Stimulated activated naive CD8-positive, alpha-beta T cell treated with anti-CD3 and anti-CD28 coated beads, Interleukin-15, Interleukin-2, amounts not matched to agents 100 U/mL and 50 U/mL, for 24 hours (primary cell): ENCODE measurements at places on chromosomes 11 and 22.

DNA sequence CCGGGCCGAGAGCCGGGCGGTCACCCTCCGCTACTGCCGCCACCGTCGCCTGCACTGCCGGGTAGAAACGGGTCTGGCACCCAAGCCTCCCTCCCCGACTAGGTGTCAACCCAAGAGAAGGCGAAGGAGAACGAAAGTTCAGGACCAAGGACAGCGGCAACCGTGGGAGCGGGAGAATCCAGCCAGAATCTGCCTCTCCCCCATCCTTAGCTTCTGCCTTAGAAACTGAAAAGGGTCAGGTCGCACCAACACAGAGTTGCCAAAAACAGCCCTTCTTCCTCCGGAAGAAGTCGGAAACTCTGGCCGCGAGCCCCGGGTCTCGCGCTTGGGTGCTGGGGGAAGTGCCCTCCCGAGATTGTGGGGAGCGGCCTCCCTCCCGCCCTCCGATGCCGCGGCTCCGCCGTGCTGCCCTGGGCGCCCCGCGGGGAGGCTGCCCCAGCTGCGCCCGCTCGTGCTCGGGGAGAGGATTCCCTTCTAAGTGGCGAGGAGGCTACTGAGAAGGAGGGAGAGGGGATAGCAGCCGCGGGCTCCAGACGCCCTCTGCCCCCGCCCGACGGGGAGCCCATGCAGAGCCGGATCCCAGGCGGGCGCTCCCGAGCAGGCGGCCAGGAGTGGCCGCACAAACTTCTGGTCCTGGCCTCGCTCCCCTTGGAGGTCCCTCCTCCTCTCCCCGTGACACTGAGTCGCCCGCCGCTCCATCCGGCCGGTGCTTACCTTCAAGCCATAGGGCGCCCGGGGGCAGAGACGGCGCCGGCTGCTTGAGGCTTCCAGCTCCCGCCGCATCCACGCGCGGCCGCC is 637 bp downstream of the DRD2 start:
- DNase-seq = peak; percentile 69

DNA sequence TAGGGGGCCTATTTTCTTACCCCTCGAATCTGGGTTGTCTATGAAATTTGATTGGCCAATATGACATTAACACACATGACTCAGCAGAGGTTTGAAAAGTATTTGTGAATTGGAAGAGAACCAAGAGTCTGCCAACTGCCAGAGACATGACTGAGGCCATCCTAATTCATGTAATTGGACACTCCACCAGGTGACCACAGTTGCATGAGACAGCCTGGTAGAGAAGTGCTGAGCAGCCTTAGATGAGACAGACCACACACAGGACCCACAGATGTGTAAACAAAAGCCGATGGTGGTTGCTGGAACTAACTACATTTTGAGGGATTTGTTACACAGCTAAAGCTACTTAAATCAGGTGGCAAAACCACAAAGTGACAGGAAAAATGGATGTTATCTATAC is 855 bp upstream of the MS4A5 start:
- no peak for DNase-seq

DNA sequence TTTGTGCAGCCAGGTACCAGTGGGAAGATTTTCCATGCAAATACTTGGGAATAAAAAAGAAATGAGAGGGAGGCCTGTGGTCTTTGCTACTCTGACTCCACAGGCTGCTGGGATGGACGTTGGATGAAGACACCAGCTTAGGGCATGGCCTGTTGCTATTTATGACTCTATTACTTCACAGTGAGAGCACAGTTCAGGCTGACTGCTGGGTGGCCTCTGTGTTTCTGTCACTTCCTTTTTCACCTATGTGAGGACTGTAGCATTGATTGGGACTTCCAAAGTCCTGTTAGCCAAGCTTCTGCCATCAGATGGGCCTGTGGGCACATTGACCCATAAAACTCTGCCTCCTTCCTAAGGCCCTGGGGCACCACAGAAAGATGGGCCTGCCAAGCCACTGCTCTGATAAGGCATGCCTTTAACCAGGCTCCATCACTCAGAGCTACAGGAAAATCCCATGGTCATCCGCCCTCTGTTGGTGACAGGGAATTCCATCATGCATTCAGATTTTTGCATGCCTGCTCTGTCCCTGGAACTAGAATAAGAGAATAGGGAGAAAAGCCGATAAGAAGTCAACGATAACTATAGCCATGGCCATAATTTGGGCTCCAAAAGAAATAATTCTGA is 64.6 kb downstream of the KCNJ1 start:
- DNase-seq = no peak

GRCh38 chr11:57111619-57112018 is 70.1 kb upstream of the LRRC55 start:
- DNase-seq = no peak

GRCh38 chr22:50112151-50113118 is 22.6 kb downstream of the MOV10L1 start:
- peak; percentile 48 for DNase-seq

DNA sequence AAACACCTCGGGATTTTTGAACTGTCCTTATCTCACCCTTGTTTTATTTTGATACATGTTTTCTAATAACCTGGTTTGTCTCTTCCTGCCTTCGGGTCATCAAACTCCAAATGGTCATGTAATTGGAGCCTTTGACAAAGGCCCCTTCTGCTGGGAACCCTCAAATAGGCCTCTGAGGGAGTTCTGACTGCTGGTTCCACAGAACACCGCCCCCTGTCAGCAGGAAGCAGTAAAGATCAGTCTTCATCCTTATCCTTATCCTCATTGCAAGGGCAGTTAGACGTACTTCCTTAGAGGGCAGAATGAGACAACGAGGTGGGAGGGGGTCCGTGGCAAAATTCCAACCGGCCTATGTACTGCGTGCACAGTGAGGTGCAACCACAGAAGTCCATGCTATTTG is 12.1 kb downstream of the TRIM51 start:
- no peak for DNase-seq

GRCh38 chr22:36419177-36419911 is 31.6 kb upstream of the MYH9 start:
- DNase-seq = no peak

- DNase-seq = peak; percentile 3
These were observed 48.5 kb downstream of the SVIP start for GRCh38 chr11:22780952-22781593.

DNA sequence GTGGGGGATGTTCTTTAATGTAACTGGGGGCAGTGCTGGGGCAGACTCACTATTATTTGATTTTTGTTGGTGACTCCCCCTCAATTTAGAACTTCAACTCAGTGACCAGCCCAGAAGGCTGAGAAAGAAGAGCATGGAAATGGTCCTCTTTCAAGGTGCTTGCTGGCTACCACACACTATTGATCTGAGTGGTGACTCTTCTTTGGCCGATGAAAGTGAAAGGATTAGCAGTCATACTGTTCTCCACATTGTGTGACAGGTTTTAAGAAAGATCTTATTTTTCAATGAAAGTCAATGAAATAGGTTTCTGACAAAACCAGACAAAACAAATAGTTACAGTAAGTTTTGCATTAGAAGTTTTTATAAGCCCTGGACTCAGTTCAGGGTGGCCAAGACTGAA is 29.9 kb downstream of the NLRP14 start:
- DNase-seq = no peak

DNA sequence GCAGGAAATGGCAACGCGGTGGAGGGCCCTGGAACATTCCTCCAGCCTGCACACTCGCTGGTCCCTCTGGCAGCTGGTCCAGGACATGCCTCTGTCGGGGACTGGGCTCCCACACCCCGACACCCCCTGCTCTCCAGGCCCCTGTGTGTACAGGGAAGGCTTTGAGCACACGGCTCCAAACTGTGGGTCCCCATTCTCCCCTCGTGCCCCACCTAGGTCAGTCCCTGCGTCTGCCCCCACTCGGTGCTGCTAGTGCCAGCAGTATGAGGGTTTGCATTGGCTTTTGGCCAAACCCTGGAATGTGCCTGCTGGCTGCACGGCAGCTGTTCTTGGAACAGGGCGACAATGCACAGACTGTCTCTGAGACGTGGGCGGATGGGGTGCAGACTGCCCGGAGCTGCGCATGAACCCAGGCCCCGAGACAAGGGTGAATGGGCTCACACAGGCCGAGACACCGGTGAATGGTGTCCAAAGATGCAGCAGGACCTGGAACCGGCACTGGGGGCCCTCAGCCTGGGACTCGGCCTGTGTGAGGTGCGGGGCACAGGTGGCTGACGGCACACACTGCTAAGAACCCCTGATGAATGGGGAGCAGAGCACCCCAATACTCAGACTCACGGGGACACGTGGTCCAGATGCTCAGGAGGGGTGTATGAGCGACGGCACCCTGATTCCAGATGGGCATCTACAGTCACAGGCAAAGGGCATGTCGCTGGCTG is 7.5 kb upstream of the SYT8 start:
- DNase-seq = no peak

DNA sequence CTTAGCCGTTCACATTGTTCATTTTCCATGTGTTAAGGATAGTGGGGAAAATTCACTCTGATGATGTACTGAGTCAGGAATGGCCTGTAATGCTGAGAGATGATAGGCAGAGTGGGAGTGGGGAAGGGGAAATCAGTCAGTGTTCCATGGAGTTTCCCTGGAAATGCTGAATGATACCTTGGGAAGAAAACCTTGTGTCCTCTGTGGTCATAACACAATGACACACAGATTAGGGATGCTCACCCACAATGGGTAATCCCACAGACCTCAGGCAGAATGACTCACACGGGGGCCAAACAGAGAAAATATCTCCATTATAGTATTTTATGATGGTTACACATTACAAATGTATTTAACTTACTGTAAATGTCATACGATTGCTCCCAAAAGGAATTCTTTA is 118.0 kb downstream of the SNX19 start:
- DNase-seq = no peak

DNA sequence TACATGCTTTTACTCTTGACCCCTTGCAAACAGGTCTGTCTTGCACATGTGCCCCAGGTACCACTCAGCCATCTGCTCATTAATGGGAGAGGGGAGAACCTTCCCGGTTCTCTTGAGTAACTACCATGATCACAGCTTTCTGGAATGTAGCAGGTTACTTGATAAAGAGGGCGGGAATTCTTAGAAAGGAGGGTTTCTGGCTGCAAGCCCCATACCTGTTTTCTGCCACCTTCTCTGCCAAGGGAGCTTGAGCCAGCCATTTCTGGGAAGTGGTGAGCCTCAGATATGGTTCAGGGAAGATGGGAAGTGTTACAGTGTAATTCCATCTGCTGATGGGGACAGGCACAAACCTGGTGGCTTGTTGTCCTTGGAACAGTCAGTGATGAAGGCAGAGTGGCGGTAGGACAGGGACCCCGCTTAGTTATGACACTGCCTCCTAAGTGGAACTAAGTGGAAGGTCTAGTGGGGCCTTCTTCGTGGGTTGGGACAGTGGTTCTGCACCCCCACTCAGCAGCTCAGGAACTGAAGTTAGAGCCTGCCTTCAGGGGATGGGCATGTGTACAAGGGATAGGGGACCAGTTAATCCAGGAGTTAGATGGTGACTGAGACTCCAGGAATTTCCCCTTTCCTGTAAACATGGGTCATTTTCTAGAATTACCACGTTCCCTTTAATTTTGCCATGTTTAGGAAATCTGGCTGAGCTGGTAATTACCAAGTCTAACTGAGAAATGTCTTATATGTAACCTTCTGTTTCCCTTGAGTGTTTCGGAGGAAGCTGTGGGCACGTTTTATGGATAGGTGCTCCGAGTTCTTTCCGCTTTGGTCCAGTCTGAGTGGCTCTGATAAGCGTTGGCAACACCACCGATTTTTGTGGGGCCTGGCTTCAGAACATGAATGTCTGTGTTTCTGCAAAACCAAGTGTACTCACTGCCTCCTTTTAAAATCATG is 35.3 kb downstream of the BCR start:
- DNase-seq = no peak

DNA sequence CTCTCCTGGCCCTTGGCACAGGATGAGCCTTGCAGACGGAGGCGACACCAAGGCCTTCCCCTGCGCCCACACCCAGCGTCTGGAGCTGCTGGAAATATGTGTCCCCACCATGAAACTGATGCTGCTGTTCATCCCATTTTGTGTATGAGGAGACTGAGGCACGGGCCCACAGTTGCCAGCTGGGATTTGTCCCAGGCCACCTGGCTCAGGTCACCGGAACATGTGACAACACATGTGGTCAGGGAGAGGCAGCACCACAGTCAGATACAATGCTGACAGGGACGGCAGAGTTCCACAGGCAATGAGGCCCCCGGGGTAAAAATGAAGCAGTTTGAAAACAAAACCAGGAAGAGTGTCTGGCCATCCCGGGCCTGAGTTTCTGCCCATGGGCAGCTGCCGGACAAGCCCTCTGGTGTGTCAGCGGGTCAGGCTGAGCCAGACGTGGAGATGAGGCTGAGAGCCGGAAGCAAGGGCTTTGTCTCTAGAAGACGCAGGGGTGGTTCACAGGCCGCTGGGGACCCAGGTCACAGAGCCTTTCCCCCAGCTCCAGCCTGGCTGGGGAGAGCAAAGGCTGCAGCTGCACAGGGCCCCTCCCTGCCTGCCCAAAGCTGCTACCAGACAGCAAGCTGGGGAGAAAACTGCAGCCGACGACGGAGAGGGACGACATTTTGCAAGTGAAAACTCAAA is 80.7 kb downstream of the CDKN1C start:
- DNase-seq = no peak

DNA sequence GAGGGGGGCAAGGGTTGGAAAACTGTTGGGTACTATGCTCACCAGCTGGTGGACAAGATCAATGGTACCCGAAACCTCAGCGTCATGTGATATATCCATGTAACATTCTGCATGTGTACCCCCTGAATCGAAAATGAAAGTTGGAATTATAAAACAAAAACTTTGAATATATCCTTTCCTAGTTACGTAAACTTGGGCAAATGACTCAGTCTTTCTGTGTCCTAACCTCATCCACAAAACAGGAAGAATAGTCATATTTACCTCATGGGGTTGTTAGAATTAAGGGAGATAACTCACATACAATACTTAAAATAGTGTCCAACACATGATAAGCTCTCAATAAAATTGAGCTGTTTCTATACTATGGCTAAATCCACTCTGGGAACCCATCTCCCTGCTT is 620.1 kb upstream of the KIRREL3 start:
- DNase-seq = no peak
